ENCODE measurements at places on chromosomes 2 and 18.

DNA sequence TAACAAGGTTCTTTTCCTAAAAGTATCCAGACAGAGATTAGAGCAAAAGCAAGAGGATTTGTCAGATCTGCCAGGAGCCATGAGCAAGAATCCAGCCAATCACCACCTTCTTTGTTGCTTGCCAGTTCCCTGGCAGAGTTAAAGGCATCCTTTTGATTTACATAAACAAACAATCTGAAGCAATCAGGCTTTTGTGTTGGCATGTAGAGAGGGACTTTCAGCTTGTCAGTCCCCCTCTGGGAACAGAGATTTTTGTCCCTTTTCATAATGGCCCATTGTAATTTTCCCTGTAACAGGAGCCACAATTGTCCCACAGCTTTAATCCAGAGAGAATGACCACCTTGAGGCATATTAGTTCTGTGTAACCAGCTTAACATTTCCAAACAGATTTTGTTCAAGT is at the start of gene ERMN:
Gene ERMN (minus strand): TSS at position 39 of the 400 bp plus-strand sequence. CDS start 182 bp downstream, outside the sequence.
- no peak for DNase-seq

DNA sequence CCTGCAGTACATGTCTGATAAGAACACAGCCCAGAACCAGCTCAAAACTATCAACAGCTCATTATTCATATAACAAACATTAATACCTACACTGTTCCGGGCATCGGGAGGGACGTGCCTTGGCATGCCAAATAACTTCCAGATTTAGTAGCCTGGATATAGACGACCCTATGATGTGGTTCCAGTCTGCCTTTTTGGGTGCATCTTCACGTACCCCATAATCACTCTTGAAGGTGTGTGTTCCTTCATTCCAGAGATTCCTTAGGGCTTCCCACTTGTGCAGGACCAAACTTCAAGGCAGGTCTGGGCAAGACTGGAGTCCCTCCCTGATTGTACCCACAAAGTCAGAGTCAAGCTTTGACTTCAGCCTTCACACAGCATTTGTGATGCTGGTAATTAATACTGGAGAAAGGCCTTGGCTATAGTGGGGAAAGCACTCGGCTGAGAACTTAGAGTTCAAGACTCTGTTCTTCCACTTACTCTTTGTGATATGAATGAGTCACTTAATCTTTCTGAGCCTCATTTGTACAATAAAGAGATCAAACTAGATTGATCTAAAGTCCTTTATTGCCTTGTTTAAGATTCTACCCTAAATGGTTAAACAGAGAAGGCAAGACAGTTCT is 27.7 kb upstream of the SPATS2L start:
- no peak for DNase-seq

GRCh38 chr2:157107877-157108276 is 149.6 kb upstream of the GALNT5 start:
- DNase-seq = peak; percentile 1

DNA sequence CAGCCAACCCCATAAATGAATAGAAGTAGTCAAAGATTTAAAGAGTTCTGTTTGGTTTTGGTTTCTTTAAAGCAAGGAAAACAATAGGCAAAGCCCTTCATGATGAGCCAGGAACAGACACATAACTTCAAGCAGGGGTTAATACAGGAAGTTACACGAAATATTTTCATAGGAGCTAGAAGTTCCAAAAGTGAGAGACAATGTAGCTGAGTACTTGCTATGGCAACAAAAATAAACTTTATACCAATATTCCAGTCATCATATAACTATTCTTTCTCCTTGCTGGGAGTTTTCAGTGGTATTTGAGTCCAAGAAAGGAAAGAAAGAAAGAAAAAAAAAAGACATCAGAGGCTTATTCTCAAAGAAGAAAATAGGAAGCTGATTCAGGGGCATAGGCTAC is 56.2 kb downstream of the COBLL1 start:
- DNase-seq = no peak

- no peak for DNase-seq
These were observed 11.1 kb downstream of the TEX51 start for GRCh38 chr2:126909781-126910180.

DNA sequence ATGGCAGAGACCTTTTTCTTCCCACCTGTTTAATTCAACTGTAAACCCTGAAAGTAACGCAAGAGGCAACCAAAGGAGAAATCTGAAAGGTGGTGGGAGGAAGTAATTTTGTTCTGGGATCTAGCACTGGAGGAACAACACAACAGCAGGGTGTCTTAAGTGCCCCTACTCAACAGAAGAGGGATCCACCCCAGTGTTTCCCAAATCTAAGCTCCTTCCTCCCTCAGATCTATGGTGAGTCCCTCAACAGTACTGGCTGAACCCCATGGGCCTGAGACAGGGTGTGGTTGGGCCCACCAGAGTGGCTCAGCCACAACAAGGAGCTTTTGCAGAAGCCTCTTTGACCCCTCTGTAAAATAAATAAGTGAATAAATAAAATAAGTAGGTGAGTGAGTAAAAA is 790.3 kb downstream of the ERBB4 start:
- DNase-seq = no peak

DNA sequence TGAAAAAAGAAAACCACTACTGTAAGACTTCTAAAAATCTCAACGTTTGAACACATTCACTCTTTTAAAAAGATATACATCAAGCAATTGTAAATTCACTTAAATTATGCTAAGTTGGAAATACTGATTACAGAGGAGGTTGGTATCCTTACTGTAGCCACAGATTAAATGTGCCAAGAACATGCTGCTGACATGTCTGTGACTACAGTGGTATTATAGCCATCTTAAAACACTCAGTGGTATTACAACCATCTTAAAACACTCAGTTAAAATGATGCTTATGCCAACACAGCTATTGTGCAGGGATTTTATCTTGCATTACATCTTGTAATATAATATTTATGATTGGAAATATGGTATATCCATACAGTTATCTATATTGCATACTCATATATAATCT is 50.0 kb downstream of the TMEM131 start:
- no peak for DNase-seq

DNA sequence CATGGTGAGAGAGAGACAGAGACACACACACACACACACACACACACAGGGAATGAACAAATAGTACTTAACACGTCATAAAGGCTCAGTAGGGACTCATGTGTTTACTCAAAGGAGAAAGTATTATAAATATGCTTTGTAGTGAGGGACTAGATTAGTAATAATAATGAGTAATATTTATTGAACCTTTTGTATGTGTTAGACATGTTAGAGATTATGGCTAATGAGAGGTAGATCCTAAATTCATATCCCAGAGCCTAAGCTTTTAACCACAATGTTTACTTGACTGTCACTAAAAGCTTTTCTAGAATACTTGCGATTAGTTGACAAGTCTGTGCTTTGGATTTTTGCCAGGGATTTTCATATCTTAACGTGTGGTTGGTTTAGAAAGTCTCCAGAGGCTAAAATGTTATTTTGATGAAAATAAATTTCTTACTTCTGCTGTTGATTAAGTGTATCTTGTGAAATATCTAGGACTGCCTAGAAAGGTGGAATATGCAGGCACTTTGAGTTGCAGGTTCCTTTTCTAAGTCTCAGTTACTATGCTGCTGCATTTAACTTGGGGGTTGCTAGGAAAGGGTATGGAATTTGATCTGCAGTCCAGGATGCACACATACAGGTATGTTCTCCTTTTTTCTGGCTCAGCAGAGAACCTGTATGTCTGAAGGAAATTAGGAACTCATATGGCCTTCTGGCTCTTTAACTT is 64.5 kb downstream of the UBR3 start:
- peak; percentile 5 for DNase-seq

GRCh38 chr2:74530239-74531187 is 780 bp downstream of the HTRA2 start:
- peak; percentile 70 for DNase-seq

GRCh38 chr18:72692086-72692485 is 147.9 kb upstream of the CBLN2 start:
- no peak for DNase-seq

GRCh38 chr18:32040936-32041335 is 22.3 kb downstream of the RNF125 start:
- no peak for DNase-seq

GRCh38 chr18:47929681-47930198 is 719 bp downstream of the SMAD2 start:
- peak; percentile 39 for DNase-seq

DNA sequence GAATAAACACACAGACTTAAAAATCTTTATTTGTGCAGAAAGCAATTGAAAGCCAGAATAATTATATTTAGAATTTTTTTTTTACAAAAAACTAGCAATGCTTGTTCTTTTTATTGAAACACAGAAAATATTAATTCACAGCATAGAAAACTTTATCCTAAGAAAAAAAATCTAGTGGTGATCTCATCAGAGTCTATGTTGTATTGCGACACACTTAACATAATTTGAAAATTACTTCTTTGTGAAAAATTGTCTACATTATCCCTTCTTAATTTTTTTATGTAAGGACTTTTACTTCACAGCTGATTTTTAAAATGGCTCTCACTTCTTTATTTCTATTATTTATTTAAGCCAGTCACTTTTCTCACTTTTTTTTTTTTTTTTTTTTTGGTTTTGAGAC is 103.4 kb downstream of the LDLRAD4 start:
- no peak for DNase-seq

DNA sequence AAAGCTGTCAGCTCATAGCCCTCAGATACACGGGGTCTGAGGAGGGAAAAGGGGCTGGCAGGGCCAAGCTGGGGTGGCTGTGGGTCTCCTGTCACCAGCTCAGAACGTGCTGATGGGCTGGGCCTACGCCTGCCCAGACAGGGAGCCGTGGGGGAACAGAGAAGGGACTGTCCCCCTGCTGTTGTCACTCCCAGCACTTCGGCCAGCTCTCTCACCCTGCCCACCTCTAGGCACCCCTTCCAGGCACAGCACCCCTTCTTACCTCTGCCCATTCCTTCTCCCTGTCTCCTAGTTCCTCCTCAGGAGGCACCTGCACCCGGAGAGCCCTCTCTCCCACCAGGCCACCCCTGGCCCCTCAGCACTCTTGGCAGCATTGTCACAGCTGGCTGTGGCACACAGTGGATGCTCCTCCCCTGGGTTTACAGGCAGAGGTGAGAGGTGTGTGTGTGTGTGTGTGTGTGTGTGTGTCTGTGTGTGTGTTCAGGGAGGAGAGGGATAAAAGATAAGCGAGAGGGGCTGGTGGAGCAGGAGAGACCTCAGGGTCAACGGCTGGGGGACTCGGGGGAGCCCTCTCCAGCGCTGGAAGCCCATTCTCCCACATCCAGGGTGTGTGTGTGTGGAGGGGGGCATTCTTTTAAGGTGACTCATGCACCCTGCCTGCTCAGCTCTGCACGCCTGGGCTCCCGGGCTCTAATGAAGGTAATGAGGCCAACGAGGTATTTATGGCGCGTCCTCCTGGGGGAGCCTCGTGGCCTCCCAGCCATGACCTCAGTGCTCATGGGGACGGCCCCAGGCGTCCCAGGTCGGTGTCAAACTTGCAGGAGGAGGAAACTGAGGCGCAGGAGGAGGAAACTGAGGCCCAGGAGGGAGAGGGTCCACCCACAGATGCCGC is 66.1 kb upstream of the SMAD7 start:
- DNase-seq = peak; percentile 97

DNA sequence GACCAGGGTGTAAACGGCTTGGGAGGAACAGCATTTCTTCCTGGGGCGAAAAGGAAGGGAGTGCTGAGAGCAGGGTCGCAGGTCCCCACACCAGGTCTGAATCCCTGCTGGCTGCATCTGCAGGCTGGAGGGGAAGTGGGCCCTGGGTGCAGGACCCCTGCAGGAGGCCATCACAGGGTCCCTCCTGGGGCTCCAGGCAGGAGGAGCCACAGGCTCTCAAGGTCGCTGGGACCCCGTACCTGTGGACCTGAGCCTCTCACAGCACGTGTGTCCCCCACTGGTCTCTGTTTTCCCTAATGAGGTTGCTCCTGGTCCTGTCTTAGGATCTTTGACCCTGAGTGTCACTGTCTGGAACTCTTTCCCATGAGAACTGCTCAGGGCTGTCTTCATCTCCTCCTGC is 147.8 kb upstream of the ZNF236 start:
- no peak for DNase-seq

GRCh38 chr2:175175320-175175719 is 6.2 kb downstream of the ATP5MC3 start:
- no peak for DNase-seq

DNA sequence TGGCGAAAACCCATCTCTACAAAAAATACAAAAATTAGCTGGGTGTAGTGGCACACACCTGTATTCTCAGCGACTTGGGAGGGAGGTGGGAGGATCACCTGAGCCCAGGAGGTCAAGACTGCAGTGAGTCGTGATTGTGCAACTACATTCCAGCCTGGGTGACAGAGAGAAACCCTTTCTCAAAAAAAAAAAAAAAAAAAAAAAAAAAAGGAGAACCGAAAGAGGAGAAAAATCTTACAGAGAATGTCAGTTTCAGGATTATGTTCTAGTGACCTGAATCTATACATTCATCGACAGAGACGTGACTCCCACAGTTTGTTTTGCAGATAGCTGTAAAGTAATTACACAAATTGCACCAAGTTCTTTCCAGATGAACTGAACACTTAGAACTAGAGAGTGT is 187.8 kb downstream of the FTCDNL1 start:
- DNase-seq = no peak

- DNase-seq = no peak
These were observed 46.3 kb downstream of the CABLES1 start for GRCh38 chr18:23181547-23181946.

GRCh38 chr18:49457616-49458015 is 2.8 kb downstream of the DYM start:
- no peak for DNase-seq

GRCh38 chr18:50313031-50313607 is 25.6 kb upstream of the CXXC1 start:
- DNase-seq = no peak

GRCh38 chr2:38254796-38255195 is 122.3 kb downstream of the ATL2 start:
- DNase-seq = no peak

GRCh38 chr18:46387441-46388131 is 269.4 kb downstream of the LOXHD1 start:
- no peak for DNase-seq

DNA sequence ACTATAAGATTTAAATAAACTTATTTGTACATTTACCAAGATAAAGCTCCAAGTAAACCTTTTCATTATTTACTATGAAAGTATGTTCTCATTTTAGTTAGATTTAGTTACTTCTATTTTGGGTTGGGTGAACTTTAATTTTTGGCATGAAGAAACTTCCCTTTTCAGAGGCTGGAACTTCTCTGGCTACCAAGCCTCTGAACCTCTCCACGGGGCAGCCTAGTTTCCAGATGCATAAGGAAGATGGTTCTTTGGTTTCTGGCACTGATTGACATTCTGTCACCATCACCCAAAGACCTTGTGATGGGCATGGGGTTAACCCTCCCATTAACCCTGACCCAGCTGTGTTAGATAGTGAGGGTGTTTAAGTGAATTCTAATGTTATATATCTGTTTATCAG is 17.1 kb downstream of the PSD4 start:
- no peak for DNase-seq
